ENCODE measurements at places on chromosomes 5 and 9.

GRCh38 chr5:157672976-157673375 is 1.6 kb downstream of the C5orf52 start:
- DNase-seq, result no peak

GRCh38 chr9:91207729-91208418 is 153.8 kb downstream of the AUH start:
- DNase-seq, result no peak

- DNase-seq, result no peak
Measured at GRCh38 chr5:100647461-100648230, 112.5 kb downstream of the FAM174A start.

GRCh38 chr5:54703133-54703532 is 185.6 kb downstream of the SNX18 start:
- DNase-seq, result no peak

- no peak for DNase-seq
Measured at GRCh38 chr5:95836544-95836943, 14.0 kb upstream of the GLRX start.

GRCh38 chr5:180769821-180770220 is 30.0 kb upstream of the OR2Y1 start:
- DNase-seq, result no peak

DNA sequence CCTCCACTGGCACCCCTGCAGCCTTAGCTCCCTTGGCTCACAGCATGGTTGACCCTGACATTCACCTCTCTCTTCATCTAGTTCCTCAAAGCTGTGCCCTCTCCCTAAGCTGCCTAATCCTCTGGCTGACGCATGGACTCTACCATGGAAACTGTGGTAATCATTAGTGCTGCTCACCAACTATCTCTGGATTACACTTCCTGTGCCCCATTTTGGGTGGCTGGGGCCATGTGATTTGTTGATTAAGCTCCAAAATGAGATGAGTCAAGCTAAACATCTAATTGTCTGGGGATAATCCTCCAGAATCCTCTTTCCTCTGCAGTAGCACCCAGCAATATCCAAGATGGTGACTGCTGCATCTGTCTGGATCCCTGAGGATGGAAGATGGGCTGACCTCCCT is 264.4 kb downstream of the SH3GL2 start:
- DNase-seq, result no peak

DNA sequence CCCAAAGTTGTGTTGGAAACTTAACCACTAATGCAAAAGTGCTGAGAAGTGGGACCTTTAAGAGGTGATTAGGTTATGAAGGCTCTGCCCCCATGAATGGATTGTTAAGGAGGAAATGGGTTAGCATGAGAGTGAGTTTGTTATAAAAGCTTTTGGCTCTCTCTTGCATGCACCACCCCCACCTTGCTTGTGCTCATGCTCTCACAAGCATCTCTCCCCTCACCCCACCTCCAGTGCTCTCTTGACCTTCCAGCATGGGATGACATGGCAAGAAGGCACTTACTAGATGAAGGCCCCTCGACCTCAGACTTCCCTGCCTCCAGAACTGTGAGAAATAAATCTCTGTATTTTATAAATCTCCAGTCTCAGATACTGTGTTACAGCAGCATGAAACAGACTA is 52.8 kb downstream of the RICTOR start:
- DNase-seq, result no peak

- peak; percentile 89 for DNase-seq
Measured at GRCh38 chr9:136109351-136110081, 9.2 kb downstream of the TMEM250 start.

DNA sequence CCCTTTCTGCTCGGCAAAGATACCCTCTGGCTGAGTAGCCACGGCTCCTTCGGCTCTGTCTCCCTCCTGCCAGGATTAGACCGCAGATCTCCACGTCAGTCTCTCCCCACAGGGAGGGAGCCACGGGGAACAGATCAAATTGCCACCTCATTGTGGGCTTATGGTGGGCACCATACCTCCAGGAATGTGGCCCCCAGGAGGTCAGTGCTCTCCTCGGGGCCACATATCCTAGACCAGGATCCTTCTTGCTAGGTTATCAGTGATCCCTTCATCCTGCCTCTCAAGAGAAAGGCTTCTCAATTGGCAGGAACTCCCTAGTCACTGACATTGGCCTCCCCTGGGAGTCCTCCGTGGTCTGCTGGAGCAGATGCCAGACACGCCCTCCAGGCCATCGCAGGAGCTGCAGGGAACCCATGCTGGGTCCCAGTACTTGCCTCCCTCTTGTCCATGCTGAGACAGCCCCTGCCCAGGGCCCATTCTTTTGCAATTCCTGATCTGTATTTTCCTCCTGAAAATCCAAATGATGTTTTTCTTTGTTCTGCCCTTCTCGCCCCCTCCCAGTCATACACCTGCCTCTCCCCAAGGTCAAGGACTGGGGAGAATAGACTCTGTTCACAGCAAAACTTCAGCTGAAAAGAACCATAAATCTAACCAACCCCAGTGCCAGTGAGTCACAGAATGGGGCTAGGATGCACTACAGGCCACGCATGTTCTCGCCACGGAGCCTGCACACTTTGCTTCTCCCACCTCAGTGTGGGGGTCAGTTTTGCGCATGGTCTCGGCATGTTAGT is 31.6 kb upstream of the ENHO start:
- DNase-seq, result no peak

- DNase-seq, result no peak
Measured at GRCh38 chr9:27540502-27540901, 10.9 kb upstream of the MOB3B start.

DNA sequence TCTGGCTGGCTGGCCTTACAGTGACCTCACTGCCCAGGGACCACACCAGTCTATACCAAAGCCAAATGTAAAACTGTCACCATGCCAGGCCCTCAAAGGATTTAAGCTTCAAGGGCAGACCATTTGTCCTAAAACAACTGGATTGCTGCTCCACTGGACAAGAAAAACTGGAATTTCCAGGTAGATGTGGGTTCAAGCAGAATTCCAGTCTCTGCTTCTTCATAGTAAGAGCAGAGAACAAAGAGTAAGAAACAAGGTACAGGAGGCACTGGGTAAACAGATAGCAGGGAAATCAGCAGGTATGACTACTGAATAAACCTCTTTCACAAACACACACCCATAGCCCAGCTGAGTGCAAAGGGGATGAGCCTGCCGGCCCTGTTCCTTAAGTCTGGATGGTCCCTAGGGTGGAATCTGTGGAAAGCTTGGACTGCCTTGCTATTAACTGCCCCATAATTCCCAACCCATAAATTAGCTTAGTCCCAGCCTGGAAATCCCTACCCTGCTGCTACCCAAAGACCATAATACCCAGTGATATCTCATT is 5.5 kb downstream of the B4GALT1 start:
- no peak for DNase-seq

GRCh38 chr9:106717686-106718085 is 145.3 kb upstream of the ZNF462 start:
- DNase-seq, result no peak

DNA sequence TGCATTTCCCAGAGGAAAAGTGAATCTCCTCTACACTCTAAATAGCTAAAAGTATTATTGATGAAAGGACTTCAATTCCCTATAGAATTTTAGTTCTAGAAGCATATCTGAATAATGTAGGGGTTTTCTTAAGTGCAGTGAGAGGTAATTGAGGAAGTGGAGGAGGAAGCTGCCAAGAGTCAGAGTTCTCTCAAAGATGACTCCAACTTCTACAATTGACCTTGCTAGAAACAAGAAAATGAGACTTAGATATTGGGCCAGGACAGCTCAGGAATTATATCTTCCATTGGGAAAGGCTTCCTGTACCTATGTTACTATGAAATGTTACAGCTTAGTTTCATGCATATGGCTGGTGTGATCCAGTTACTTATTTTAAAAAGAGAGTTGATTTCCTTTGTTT is 10.4 kb upstream of the F2R start:
- no peak for DNase-seq
